ENCODE measurements at places on chromosomes 4 and X.

DNA sequence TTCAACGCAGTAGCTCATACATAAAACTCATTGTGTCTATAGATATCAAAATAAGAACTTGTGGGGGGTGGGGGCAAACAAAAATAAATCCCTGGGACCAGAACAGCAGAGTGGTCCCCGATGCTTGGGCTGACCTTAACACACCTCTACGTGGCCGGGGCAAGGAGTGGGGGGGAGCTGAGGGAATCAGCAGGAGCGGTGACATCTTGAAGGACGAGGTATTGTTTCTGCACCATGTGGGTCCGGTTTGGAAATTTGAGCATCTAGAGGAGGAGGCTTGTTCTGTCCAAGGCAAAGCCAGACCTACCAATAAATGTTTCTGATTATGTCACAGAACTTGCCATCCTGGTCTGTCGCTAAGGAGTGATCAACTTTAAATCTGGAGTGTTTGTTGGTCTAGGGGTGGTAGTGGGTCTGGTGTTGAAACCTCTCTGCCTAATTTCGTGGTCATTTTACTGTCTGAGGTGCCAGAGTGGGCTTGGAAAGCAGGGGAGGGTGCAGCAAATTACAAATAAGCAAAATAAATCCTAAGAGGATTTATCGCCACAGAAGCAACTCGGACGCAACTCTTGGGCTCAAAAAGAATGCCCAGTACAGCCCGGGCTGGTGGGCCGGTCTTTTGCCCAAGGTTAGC is 774 bp upstream of the RAPGEF2 start:
- no peak for DNase-seq

DNA sequence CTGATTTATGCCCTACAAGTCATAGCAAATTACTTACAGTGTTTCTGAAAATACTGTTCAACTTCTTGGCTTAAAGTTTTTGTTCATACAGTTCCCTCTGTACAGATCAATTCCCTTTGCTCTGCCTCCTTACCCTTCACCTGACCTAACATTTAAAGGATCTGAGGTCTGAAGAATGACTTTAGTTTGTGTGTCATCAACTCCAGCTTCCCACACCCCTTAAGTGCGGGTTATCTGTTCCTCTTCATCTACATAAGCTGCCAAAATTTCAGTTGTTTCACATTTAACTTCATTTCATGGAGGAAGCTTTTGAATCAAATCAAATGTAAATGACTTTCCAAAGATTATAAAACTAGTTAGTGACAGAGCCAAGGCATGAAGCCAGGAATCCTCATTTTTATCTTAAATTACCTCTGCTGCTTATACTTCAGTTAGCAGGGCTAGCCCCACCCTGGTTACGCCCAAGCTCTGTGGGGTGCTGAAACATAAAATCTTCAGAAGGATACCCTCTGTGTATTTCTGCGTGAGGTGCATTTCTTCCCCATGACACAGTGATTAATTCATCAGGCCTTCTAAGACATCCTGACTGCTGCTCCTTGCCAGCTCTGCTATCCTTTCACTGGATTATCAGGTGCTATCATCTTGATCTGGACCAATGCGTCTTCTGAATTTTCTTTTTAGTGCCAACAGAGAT is 16.5 kb downstream of the CXCL1 start:
- DNase-seq, result peak; percentile 21

GRCh38 chr4:88448889-88449288 is 8.0 kb upstream of the HERC5 start:
- no peak for DNase-seq

DNA sequence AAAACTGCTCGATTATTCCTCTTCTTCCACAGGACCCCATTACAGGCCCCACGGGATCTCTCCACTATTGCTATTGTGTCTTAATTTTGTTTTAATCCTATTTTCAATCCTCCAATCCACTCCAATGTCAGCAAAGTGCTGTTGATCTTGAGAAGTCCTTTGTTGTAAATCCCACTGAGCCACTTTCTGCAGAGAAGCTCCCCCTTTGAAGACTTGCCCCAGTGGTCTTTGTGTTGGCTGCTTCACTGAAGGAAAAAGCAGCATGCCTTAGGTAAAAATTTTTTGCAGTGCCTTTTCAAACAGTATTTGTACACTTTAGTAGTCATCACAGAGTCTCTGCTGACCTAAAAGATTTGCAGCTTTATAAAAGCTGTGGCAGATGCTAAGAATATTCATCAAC is 252.0 kb upstream of the SLC7A11 start:
- DNase-seq, result no peak

DNA sequence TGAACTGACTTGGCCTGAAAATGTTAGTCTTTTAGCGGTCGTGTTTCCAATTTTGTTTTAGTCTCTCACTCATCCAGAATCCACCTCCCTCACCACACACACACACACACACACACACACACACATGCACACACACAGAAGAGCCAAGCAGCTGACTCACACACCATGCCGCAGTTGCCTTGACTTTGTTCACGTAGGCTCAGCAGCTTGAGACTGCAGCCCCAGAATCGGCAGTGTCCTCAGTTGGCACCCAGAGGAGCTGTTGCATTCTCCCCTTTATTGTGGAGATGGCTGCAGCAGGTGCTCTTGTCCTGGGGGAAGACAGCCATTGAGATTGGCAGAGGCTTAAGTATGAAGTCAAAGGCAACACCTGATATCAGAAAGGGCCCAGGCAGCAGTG is 20.9 kb upstream of the XPNPEP2 start:
- DNase-seq, result no peak

DNA sequence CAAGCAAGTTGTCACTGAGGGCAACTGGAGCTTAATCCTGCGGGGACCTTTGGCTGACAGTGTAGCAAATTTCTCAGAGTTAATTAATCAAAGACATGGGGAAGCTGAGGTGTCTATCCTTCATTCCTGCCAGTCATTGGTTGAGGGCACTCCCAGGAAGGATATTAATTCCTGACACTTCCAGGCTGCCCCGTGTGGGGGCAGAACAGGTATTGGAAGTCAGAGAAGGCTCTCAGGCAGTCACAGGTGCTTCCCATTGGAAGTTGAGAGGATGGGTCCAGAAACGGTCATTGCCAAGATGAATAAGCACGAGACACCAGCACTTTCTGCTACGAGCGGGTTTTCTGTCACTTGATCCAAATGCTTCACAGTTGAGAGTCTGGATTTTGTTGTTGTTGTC is 29.1 kb upstream of the CD38 start:
- no peak for DNase-seq

DNA sequence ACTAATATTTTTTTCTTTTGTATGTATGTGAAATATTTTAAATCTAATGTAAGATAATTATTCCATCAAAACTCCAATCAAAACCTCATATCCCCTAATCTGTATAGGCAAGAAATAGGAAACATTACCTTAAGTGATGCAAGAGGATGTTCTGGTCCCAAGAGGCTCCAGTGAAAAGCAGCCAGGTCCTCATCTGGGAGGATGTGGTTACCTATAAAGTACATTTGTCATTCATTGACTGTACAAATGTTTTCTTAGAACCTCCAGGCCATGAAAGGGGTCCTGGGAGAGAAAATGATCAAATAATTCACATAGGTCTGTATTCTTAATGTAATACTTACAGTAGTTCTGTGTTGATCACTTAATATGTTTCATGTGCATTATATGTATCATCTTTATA is 25.5 kb downstream of the FAM120C start:
- no peak for DNase-seq

DNA sequence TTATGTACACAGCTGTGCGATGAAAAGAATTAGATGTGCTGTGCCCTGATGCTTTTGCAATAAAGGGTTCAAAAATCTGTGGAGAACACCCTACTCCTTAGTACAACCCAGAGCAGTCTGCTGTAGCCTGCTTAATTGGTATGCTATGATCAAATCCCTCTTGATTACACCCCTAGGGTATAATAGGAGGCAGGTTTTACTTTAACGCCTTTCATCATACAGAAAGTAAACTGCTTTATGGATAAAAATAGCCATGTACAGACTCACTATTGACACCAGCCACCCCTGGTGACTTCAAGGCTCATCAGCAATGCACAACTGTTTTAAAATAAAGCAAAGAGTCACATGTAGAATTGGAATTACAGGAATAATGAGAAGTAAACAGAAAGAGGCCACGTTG is 315.3 kb downstream of the DMD start:
- DNase-seq, result no peak

GRCh38 chr4:154389148-154389547 is 102.5 kb downstream of the DCHS2 start:
- DNase-seq, result no peak

DNA sequence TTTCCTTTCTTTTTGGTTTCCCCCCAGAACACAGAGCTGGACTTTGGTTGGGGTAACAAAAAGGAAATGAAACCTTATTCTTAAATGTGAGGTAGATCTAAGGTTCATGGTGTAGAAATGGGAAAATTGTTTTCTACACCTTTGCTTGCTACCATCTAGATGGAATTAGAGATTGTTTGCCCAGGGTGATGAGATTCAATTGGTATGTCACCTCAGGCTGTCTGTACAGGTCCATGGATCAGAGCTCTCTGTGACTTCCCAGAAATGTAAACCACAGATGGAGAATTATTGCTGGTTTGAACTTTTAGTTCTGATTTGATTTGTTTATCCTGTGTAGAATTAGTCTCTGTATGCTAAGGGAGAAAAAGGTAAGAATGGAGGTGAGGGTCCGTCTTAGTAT is 146.7 kb downstream of the PCDH7 start:
- DNase-seq, result no peak

- no peak for DNase-seq
Observed at GRCh38 chrX:821327-822107, 190.9 kb downstream of the SHOX start.

DNA sequence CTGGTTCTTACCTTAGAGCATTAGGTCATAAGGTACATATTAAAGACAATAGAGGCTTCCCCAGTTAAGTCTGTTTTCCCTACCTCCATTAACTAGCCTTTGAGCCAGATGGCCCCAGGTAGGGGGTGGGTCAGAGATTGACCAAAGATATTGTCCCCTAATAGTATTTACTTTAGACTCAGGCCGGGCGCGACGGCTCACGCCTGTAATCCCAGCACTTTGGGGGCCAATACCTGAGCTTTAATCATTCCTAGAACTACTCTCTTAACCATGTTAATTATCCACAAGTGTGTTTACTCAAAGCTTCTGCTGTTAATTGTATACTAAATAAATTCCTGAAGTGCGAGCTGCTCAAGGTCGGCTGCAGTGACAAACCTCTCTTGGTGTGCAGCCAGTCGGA is 28.0 kb upstream of the AMBN start:
- DNase-seq, result no peak

GRCh38 chr4:168701061-168701460 is 204.2 kb downstream of the PALLD start:
- no peak for DNase-seq

- DNase-seq, result no peak
Observed at GRCh38 chr4:2248821-2249261, 6.9 kb upstream of the HAUS3 start.

- DNase-seq, result no peak
Observed at GRCh38 chr4:25991340-25991739, 77.3 kb downstream of the SMIM20 start.

DNA sequence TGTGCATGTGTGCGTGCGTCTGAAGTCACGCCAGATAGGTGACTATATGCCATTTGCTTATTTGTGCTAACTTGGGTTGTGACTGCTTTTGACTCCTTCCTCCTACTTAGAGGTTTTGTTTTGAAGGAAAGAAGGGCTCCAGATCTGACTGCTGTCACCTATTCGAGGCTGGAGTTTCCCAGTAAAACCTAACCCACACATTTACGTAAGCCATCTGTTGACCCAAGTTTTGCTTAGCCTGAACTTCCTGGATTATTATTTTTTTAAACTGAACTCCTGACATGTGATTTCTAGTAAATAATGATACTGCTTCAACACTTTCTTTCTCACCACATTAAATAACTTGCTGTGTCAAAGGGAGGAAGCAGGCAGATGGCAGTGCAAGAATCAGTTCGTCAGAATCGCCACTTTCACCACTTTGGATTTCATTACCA is 41.5 kb downstream of the DTHD1 start:
- DNase-seq, result peak; percentile 80

- DNase-seq, result peak; percentile 7
Observed at GRCh38 chrX:110665223-110666002, 130.2 kb downstream of the CHRDL1 start.

- DNase-seq, result no peak
Observed at GRCh38 chr4:4651811-4652755, 110.2 kb upstream of the STX18 start.

GRCh38 chr4:10006601-10007435 is 14.5 kb downstream of the SLC2A9 start:
- DNase-seq, result peak; percentile 41

DNA sequence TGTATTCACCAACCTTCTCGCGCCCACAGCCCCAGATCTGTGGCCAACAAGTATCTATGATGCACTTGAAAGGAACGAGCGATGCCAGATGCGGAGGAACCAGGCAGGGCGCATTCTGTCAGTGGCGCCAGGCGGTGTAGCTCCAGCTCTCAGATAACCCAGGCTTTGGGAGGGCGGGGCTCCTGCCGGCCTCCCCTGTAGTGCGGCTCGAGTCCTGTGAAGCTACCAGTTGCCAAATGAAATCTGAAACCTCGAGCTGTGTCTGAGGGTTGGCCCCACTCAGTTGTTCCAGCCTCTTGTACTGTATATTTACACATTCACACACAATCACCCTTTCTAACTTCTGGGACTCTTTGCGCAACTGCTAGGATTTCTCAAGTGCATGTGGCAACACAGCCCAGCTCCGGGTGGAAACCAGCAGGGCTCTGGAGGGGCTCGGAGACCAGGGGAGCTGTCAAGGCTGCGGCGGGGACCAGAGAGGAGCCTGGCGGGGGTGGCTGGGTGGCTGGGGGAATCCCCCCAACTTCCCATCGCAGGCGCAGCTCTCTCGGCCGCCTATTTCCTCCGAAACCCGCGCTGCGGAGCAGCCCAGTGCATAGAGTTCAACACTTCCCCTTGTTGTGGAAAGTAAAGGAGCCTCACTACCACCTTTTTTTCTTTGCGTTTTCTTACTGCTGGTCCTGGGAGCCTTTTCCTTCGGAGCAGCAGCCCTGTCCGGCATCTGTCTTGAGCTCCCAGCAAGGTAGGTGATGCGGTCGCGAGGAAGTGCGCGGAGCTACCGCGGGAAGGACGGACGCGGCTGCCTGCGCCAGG is at the start of gene ARHGAP24:
ARHGAP24 (plus strand) TSS at position 333 of the 813 bp plus-strand sequence.
- peak; percentile 78 for DNase-seq

- DNase-seq, result no peak
Observed at GRCh38 chrX:103453655-103454054, 65.6 kb downstream of the RAB40A start.

All from inflammatory macrophage (primary cell).